ENCODE measurements at places on chromosomes 16 and 17. TPM values are rescaled to one million over a fixed set of nuclear protein-coding genes. Genes with fewer than 3 reads are reported as not detected.

Gene SLC46A1
- 4.3 TPM for total RNA-seq

Gene AANAT
- not detected for total RNA-seq

Gene CTRB1
- total RNA-seq: not detected

Gene LDHD
- total RNA-seq: 2.7 TPM

Gene MYOCD
- total RNA-seq: not detected

Gene PTGES3L
- total RNA-seq: not detected

Gene HASPIN
- 0.32 TPM for total RNA-seq
